Left renal pelvis (tissue), 4 donors: ENCODE measurements at places on chromosomes 12 and 14.

- no peak for DNase-seq
Measured at GRCh38 chr14:104602933-104603325, 1.6 kb downstream of the TMEM179 start.

DNA sequence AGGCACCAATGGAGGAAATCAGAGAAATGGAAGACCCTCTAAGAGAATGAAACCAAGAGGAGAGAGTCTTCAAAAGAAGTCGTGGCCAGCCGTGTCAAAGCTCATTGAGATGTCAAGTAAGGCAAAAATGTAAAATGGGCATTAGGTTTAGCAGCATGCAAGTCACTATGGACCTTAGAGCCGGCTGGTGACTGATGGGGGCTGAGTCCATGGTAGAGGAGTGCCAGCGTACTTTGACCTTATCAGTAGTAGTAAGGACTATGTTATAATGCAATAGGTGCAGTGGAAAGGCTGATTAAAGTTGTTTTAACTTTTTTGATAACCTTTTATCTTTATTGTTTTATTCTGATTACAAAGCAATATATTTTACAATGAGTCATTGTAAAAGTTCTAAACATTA lies 66.5 kb downstream of the ANO6 start:
- no peak for DNase-seq

GRCh38 chr12:79916826-79917225 lies 18.1 kb downstream of the PPP1R12A start:
- DNase-seq = no peak

- no peak for DNase-seq
Measured at GRCh38 chr12:13536219-13536910, 339.8 kb downstream of the EMP1 start.

GRCh38 chr14:90660865-90661570 lies 155.2 kb downstream of the TTC7B start:
- no peak for DNase-seq

DNA sequence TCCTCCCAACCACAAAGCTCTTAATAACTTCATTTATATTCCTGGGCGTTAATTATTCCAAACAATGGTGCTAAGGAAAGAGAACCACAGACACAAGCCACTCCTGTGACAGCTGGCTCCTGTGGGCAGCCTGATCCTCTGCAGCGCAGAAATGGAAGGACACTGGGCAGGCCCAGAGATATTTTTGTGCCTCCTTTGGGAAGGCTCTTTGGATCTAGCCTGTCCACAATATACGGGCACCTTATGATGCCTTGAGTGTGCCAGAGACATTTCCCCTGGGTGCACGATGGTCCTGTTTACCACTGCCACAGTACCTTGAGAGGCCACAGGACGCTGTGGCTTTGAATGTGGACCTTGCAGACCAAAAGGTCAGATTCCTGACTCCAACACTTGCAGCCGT lies 2.1 kb downstream of the ASB2 start:
- no peak for DNase-seq

DNA sequence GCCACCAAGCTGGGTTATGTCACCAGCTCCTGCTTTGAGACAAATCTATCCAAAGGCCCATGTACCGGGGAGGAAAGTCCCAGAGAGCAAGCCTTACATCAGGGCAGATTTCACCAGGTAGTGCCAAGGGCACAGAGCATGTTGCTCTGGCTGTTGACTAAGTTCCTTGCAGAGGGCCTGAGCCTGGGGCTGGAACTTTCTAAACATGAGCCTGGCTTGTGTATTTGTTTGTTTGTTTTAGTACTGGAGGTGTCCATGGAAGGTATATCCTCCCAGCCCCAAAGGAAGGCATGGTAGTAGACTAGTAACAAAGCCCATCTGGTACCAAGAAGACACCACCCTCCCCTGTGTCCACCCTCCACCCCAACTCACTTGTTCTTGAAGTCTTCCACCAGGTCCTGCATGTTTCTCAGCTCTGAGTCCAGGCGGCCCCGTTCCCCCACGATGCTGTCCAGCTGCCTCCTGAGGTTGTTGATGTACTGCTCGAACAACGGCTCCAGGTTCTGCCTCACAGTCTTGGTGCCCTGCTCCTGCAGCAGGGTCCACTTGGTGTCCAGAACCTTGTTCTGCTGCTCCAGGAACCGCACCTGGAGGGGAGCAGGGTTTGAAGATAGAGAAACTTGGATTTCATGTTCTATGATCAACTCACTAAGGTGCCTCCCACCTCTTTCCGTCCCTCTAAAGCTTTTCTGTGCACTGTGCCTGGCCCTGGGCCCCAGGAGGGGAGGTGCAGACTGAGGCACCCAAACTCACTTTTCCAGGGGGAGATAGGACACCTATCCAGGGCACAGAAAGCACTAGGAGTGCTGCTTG lies 1.4 kb downstream of the KRT5 start:
- DNase-seq = no peak
